ENCODE measurements at places on chromosomes 7 and 10.

- no peak for DNase-seq
These were observed 40.5 kb upstream of the RBM33 start for GRCh38 chr7:155603858-155604503.

- no peak for DNase-seq
These were observed 368.9 kb downstream of the PLXDC2 start for GRCh38 chr10:20185116-20185515.

- DNase-seq = peak; percentile 56
These were observed 615 bp downstream of the ARHGAP12 start for GRCh38 chr10:31927884-31928548.

- DNase-seq = no peak
These were observed 96.8 kb downstream of the GNAT3 start for GRCh38 chr7:80415114-80415513.

DNA sequence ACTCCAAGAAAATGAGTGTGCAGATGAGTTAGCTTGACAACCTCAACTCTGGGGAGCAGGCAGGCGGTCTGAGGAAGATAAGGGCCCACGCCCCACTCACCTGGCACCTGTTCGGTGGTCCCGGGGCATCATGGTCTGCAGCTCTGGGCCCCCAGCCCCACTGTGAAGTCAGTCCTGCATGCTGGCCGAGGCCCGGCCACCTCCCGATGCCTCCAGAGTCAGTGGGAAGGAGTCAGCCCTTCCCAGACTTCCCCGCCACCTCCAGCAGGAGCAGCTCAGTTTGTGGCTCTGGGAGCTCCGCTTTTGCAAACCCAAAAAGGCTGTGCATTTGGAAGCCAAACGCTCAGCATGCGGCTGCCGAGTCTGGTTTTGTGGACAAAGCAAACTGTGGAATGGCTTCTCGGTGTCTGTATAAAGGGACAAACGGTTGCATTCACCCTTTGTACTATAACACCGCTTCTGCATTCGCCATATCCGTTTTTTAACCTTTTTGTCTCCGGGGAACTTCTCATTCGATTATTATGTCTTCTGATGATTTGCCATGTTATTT, 167.3 kb downstream of the CCDC3 start:
- DNase-seq = no peak

Measured in MCF 10A (cell line).